ENCODE measurements at places on chromosomes 11 and 22. TPM values are rescaled to one million over a fixed set of nuclear protein-coding genes. Genes with fewer than 3 reads are reported as not detected.

DNA sequence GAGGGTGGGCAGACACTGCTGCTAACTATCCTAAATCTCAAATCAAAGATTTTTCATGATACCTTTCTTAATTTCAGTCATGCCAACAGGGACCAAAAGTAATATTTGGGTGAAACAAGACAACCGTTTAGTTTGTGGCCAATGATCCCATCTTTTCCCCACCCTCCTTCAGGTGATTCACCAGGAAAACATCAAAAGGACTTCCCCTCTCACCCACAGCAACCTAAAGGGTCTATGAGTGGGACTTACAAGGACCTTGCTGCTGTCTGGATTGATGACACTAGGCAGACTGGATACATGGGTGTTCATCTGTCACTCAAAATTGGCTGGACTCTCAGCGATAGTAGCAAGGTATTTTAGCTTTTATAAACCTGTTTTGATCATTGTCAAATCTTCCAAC, 62.0 kb upstream of the ZC3H12C start:
- no peaks in the 10 kb centered on the region for H3K27me3 ChIP-seq
- DNase-seq = no peak
- H3K4me3 ChIP-seq = no peak overlapping the region
- H3K27ac ChIP-seq = no peak overlapping the region

DNA sequence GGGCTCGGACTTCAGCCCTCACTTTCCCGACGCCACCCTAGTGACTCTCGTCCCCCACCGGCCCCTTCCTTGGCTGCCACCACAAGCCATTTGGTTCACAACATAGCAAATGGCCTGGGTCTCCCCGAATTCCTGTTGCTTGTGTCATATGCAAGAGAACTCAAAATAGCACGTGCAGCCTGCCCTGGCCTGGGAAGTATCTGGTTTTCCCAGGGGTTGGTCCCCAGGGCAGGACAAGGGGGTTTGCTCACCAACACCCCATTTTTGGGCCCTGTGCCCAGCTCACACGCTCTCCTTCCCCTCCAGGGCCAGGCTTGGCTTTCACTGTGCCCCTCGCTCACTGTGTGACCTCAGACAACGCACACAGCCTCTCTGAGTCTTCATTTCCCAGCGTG, 12.8 kb upstream of the TPCN2 start:
- no peak for DNase-seq
- H3K27ac ChIP-seq = no peak overlapping the region
- no peaks in the 10 kb centered on the region for H3K4me1 ChIP-seq
- no peak overlapping the region for H3K4me3 ChIP-seq

GRCh38 chr11:36425561-36426081, 84.5 kb downstream of the TRAF6 start:
- no peak overlapping the region for H3K27ac ChIP-seq
- no peak for DNase-seq
- peaks cover 42% of the 10 kb centered on the region for H3K4me1 ChIP-seq
- no peak overlapping the region for H3K4me3 ChIP-seq
- H3K36me3 ChIP-seq = no peaks in the 10 kb centered on the region

The SAA4 gene
- total RNA-seq = not detected

The GLB1L2 gene
- total RNA-seq = 1.5 TPM

The CEP126 gene
- 2.6 TPM for total RNA-seq
